ENCODE measurements at places on chromosomes 11 and 22. TPM values are rescaled to one million over a fixed set of nuclear protein-coding genes. Genes with fewer than 3 reads are reported as not detected.

- H3K4me1 ChIP-seq, result no peaks in the 10 kb centered on the region
- no peak overlapping the region for H3K4me3 ChIP-seq
- H3K27ac ChIP-seq, result no peak overlapping the region
- H3K27me3 ChIP-seq, result no peaks in the 10 kb centered on the region
- peaks cover 34% of the 10 kb centered on the region for H3K36me3 ChIP-seq
These were observed 16.1 kb downstream of the NCAPD3 start for GRCh38 chr11:134207538-134208239.

DNA sequence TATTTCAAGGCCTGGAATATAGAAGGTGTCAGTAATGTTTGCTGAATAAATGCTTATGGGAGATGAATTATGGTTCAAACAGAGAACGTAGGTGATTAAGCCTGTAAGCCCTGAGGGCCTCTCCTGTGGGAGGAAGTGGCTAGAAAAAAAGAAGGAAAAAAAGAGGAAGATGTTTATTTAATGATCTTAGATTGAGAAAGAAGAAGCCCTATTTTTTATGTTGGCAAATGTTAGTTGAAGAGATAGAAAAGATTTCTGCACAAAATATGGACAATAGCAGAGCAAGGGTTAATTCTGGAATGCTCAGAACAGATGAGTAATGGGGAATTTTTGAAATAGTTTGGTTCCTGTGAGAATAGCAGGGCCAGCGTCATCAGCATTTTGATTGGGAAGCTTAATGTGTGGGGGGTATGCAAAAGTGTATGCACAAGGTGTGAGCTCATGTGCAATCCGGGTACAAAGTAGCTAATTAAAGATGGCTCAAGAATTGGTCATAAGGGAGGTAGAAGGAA, 95.7 kb downstream of the TEAD1 start:
- H3K4me3 ChIP-seq, result no peak overlapping the region
- H3K36me3 ChIP-seq, result peaks cover 15% of the 10 kb centered on the region
- H3K27me3 ChIP-seq, result no peaks in the 10 kb centered on the region
- H3K4me1 ChIP-seq, result peaks cover 45% of the 10 kb centered on the region
- no peak overlapping the region for H3K27ac ChIP-seq
- no peak for DNase-seq

DNA sequence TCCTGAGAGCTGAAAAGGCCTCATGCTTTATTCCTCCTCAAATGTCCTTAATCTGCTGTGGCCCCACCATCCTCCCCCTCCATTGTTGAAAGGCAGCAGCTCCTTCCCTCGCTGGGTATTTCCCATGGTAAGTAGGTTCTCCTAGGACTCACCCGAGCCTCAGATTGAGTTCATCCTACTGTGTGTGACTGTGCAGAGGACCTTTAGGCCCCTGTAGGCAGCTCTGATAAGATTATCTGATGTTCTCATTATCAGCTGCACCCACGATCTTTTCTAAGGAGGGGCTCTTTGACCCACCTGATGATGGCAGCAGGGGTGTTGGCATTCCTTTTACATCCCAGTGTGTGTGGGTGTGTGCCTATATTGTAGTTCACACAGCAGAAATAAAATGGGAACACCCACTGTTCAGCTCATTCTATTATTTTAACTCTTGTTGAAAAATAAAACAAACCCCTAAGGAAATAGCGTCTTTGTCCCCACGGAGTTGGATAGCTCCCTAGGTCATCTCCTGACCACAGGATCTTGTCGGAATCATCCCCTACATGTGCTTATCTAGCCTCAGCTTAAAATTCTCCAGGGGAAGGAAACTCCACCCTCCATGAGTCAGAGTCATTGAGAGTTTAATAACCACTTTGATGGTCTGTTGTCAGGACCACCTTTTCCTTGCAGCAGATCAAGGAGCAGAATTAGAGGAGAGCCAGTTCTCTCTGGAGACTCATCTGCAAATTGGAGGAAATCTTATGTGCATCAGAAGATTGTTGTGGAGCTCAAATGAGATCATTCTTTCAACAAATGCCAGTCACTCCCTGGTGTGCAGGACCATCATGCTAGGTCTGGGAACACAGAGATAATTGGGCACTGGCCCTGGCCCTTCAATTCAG, 19.3 kb downstream of the ENDOD1 start:
- no peak for DNase-seq
- peak overlapping the region; percentile 93 for H3K27ac ChIP-seq
- H3K36me3 ChIP-seq, result peaks cover 19% of the 10 kb centered on the region

GRCh38 chr11:119741369-119742262, 12.6 kb upstream of the NECTIN1 start:
- H3K4me1 ChIP-seq, result peaks cover 6% of the 10 kb centered on the region
- H3K4me3 ChIP-seq, result no peak overlapping the region
- no peak for DNase-seq
- H3K27ac ChIP-seq, result no peak overlapping the region
- H3K36me3 ChIP-seq, result no peaks in the 10 kb centered on the region

The RFPL1 gene
- total RNA-seq, result not detected

GRCh38 chr11:90243534-90243933, 20.7 kb upstream of the CHORDC1 start:
- no peak overlapping the region for H3K27ac ChIP-seq
- DNase-seq, result no peak
- peaks cover 55% of the 10 kb centered on the region for H3K27me3 ChIP-seq
- H3K4me1 ChIP-seq, result no peaks in the 10 kb centered on the region
- no peak overlapping the region for H3K4me3 ChIP-seq

DNA sequence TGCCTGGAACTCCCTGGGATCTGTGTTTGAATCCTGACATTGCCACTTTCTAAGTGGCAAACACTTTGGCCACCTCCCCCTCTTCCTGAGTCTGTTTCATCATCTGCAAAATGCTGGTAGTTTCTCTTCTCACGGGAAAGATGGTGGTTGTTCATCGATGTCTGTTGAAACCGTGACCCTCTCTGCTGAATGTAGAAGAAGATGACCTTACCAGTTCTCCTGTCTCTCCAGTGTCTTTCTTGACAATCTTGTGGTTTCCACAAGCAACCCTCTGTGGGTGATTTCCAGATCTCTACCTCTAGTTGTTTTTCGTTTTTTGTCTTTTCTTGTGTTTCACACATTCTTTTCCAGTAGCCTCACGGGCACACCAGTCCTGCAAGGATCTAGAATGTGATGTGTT, 27.5 kb downstream of the ZBTB16 start:
- H3K27ac ChIP-seq, result no peak overlapping the region
- H3K4me3 ChIP-seq, result no peak overlapping the region
- H3K27me3 ChIP-seq, result peaks cover 11% of the 10 kb centered on the region
- no peak for DNase-seq
- peaks cover 23% of the 10 kb centered on the region for H3K4me1 ChIP-seq
- H3K36me3 ChIP-seq, result peaks cover 14% of the 10 kb centered on the region

The NPTXR gene
- total RNA-seq, result 4.8 TPM

- H3K27ac ChIP-seq, result no peak overlapping the region
- no peaks in the 10 kb centered on the region for H3K4me1 ChIP-seq
- no peak for DNase-seq
- no peaks in the 10 kb centered on the region for H3K36me3 ChIP-seq
- peaks cover 51% of the 10 kb centered on the region for H3K27me3 ChIP-seq
- H3K4me3 ChIP-seq, result no peak overlapping the region
These were observed 27.3 kb upstream of the NFAM1 start for GRCh38 chr22:42459287-42460063.

DNA sequence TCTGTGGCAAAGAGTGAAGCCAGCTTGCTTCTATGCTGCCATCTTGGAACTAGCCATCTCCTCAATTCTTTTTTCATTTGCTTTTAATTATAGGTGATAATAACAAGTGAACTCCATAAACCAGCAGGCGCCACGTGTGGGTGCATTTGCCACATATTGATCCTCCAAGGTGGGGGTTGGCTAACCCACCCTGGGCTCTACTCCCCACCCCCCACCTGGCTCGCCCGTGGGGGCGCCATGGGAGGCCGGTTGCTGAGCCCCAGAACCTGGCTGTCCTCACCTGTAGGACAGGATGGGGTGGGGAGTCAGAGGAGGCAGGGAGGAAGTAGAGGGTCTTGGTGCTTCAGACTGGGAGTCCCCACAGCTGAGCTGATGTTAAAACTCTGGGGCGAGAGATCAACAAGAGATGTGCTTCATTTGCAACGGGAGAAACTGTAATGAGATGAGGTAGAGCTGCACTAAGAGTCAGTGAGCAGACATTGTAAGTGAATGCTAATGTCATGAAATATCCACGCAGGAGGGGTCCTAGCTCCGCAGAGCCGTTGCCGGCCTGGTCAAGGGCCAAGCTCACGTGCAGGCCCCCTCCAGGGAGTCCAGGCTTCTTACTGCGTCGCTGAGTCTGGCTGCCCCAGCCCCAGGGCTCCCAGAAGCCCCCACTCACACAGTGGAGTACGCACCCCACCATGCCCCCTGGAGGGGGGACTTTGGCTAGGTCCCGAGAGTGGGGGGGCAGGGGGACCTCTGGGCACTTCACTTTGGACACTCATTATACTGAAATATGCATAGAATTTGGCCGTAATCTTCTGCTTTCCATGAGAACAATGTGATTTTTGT, 59.4 kb downstream of the BRD1 start:
- H3K36me3 ChIP-seq, result peaks cover 2% of the 10 kb centered on the region
- no peak overlapping the region for H3K27ac ChIP-seq
- H3K27me3 ChIP-seq, result no peaks in the 10 kb centered on the region
- H3K4me3 ChIP-seq, result no peak overlapping the region
- no peak for DNase-seq

The CLMP gene
- total RNA-seq, result 24.8 TPM
